ENCODE measurements at places on chromosomes 13 and 19.

DNA sequence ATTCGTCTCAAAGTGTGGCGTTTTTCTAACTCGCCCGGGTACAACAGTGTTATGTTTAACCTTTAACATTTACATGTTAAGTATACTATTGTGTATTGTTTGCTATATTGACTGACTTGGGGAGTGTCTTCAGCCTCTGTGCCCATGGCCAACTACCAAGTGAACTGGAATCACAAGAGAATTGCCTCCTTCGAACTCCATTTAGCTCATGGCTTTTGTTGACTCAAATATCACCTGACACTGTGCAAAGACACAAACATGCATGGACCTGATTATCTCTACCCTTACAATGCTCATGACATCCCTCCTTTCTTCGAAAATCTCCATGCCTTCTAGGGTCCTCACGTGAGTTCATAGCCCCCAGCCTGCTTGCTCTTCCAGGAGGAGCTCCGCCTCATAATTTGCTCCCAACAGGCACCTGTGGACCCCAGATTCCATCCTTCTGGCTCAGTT, 704 bp downstream of the ZNF814 start:
- no peaks in the 10 kb centered on the region for H3K27me3 ChIP-seq
- H3K4me3 ChIP-seq, result peak overlapping the region; percentile 76
- no peak for DNase-seq
- H3K27ac ChIP-seq, result no peak overlapping the region

- peaks cover 17% of the 10 kb centered on the region for H3K4me1 ChIP-seq
- no peak for DNase-seq
- H3K27ac ChIP-seq, result no peak overlapping the region
- H3K4me3 ChIP-seq, result no peak overlapping the region
- no peaks in the 10 kb centered on the region for H3K27me3 ChIP-seq
These were observed 133.3 kb downstream of the KLF12 start for GRCh38 chr13:74000876-74001275.

- DNase-seq, result no peak
- H3K27ac ChIP-seq, result no peak within 1 kb of the TSS
- no peaks in the 10 kb centered on the region for H3K36me3 ChIP-seq
These were observed at the start of gene S1PR4 for GRCh38 chr19:3178377-3178972. Gene S1PR4 (plus strand): TSS chr19:3178769. CDS start chr19:3178793, 24 bp downstream.

DNA sequence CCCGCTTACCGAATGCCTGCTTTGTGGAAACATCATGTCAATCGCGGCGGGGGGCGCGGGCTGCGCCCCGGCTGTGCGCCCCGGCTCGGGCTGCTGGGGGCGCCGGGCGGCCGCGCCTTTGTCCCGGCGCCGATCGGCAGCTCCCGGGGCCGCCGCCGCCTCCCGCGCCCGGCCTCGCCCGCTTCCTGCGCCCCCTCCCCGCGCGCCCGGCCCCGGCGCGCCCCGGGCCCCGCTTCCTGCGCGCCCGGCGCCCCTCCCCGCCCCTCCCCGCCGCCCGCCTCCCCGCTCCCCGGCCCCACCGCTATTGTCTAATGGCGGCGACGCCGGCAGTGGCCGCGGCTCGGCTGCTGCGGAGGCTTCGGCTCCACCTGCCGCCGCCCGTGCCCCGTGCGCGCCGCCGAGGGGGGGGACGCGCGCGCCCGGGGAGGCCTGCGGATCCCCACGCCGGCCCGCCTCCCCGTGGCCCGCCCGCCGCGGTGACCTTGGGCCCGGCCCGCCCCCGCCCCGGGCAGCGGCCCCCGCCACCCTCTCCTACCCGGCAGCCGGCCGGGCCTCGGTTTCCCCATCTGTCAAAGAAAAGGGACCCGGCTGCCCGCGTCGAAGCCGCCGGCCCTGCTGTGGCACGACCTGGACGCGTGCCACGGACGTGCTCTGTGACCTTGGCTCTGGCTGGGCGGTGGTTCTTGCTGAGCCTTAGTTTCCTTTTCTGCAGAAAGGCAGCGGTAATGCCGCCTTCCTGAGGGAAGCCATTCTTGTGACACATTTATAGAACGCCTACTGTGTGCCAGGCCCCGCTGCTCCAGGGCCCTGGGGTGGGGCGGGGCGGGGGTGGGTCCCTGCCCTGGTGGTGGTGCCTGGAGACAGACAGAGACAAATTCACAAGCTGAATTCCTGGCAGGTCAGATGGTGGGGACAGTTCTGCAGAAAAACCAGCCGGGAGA, at the start of gene TLE5:
TSS of gene TLE5 (minus strand) at position 331 of the 941 bp plus-strand sequence. CDS start at position 36, 295 bp downstream.
- no peak for DNase-seq
- H3K36me3 ChIP-seq, result peaks cover 19% of the 10 kb centered on the region
- peak within 1 kb of the TSS; percentile 92 for H3K27ac ChIP-seq
- peaks cover 16% of the 10 kb centered on the region for H3K4me1 ChIP-seq

- no peaks in the 10 kb centered on the region for H3K36me3 ChIP-seq
- no peaks in the 10 kb centered on the region for H3K27me3 ChIP-seq
- no peak overlapping the region for H3K4me3 ChIP-seq
- H3K27ac ChIP-seq, result no peak overlapping the region
- no peaks in the 10 kb centered on the region for H3K4me1 ChIP-seq
- no peak for DNase-seq
These were observed 152.1 kb downstream of the KCNRG start for GRCh38 chr13:50167224-50167947.

GRCh38 chr13:21328836-21329477, 130.1 kb downstream of the ZDHHC20 start:
- DNase-seq, result no peak
- no peak overlapping the region for H3K4me3 ChIP-seq
- no peaks in the 10 kb centered on the region for H3K27me3 ChIP-seq
- no peaks in the 10 kb centered on the region for H3K36me3 ChIP-seq
- no peaks in the 10 kb centered on the region for H3K4me1 ChIP-seq
- no peak overlapping the region for H3K27ac ChIP-seq

All from thoracic aorta (tissue), 2 donors.